ENCODE measurements at places on chromosomes 2 and 18. TPM values are rescaled to one million over a fixed set of nuclear protein-coding genes. Genes with fewer than 3 reads are reported as not detected.
A peak's percentile ranks its signal among the peaks of the same experiment; 100 is the strongest.

DNA sequence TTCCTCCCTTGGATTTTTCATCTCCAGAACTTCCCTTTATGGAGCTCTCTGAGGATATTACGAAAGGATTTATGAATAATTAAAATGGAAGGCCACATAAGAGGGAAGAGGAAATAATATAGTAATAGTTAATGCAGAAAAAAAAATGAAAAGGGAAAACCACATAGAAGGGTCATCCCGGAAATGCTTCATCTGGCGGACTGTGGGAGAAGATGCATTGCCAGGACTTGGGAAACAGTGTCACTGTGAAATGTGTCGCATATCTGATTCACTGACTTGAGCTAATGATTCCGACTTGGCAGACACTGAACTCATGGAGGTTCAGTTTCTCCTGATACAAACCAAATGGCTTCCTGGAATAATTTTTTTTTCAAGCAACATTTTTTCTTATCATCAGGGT lies 129.9 kb upstream of the RMP24 start:
- DNase-seq = no peak

DNA sequence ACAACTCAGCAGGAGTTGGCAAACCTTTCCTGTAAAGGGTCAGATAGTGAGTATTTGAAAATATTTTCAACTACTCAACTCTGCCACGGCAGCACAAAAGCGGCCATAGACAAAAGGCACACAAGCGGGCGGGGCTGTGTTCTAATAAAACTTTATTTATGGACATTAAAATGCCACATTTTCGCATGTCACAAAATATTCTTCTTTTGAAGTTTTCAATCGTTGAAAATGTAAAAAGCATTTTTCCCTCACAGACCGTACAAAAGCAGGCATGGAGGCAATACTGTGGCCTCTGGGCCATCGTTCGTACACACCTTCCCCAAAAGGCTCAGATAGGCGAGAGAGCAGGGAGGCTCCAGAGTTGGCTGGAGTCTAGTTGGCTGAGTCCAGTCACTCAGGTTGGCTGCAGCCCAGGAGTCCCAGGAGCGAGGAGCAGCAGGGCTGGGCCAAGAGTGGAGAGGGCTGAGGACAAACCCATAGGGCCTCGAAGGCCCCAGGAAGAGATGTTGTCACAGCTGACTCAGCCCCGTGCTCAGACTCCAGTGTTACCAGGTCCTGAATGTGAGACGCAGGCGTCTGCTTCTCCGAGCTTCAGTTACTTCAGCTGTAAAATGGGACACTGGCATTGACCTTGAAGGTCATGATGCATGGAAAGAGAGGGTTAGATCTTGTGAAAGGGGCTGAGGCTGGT lies 42.5 kb downstream of the SDC1 start:
- DNase-seq = no peak

DNA sequence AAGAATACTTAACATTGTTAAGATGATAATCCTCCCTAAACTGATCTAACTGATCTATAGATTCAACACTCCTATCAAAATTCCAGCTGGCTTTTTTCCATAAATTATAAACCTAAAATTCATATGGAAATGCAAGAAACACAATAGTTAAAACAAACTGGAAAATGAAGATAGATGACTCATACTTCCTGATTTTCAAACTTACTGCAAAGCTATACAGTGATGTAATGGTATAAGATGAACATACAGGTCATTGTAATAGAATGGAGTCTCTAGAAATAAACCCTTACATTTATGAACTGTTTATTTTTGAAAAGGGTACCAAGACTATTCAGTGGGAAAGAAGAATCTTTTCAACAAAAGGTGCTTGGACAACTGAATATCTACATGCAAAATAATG lies 32.3 kb downstream of the UBXN4 start:
- DNase-seq = no peak

GRCh38 chr2:196183172-196183473 lies 11.7 kb upstream of the STK17B start:
- DNase-seq = no peak

DNA sequence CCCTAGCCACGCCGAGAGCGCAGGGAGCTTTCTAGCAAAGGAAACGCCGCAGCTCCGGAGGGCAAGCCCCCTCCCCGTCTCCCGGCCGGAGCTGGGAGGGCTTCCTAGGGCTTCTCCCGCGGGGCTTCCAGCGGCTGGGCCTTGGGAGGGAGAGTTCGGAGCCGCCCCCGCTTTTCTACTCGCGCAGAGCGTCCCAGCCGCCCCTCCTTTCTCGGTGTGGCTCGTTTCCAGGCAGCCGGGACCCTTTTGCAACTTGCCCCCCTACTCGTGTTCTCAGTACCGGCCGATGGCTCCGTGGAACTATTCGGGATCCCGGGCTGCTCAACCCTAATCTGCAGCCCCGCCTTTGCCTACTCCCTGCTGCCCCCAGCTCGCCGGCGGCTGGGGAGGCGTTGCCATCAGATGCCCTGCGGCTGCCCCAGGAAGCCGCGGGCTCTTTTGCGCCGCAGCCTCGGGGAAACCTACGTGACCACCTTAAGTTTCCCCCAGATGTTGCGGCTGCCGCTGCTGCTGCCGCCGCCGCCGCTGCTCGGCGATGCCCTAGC lies 1.5 kb upstream of the NR4A2 start:
- DNase-seq = peak; percentile 81

DNA sequence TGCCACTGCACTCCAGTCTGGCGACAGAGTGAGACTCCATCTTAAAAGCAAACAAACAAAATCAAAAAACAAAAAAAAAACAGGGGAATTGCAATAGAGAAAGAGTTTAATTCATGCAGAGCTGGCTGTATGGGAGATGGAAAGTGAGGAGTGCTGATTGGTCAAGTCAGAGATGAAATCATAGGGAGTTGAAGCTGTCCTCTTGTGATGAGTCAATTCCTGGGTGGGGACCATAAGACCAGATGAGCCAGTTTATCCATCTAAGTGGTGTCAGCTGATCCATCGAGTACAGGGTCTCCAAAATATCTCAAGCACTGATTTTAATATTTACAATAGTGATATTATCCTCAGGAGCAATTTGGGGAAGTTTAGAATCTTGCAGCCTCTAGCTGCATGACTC lies 45.3 kb downstream of the FRZB start:
- no peak for DNase-seq

DNA sequence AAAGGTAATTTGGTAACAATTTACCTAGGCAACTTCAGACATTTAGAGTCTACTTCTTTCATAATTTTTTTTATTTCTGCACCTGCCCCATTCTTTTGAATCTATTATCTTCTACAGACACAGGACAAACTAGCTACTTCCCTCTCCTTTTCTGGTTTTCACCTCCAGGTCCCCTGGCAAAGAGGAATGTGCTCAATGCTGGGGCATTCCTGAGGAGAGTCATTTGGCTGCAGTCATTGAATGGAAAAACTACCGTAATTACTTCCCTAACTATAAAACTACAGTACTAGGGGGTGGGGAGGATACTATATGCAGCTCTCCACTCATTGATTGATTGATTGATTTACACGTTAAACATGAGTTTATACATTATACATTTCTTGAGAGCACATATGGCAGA lies 11.2 kb upstream of the ARHGAP28 start:
- DNase-seq = no peak

DNA sequence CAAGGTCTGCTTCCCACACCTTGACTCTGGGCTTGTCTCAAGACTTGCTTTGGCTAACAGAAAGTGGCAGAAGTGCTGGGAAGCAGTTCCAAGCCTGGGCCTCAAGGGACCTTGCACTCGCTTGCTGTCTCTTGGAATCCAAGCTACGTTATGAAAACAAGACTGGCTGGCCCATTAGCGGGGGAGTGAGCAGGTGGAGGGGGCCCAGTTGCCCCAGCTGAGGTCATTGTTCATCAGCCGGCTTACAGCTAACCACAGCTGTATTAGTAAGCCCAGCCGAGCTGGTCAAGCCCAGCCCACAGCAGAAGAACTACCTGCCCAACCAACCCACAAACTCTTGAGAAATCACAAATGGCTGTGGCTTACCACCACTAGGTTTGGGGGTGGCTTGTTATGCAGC lies 63.1 kb downstream of the MARCO start:
- no peak for DNase-seq

The IL36A gene
- total RNA-seq = not detected

The ABCB11 gene
- total RNA-seq = not detected

The LAMA1 gene
- not detected for total RNA-seq

The SLC9A4 gene
- not detected for total RNA-seq

The HRH4 gene
- 0.16 TPM for total RNA-seq

The TMEM182 gene
- total RNA-seq = 10.0 TPM

The TMEFF2 gene
- not detected for total RNA-seq

DNA sequence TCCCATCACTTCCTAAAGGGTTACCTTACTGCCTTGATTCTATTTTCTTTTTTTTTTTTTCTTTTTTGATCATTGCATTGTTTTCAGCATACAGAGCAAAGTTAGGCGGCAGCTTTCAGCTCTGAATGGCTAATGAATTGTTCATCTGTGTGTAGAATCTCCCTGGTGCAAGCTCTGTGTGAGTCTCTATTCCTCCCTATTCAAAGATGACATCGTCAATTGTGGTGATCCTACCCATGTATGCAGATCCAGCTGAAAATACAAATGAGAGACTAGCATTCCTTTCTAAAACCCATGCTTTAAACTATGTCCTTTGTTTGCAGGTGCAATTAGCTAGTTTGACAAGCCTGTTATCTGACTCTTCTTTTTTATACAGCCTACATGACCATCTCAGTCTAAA lies 539.0 kb downstream of the ARHGAP15 start:
- no peak for DNase-seq

DNA sequence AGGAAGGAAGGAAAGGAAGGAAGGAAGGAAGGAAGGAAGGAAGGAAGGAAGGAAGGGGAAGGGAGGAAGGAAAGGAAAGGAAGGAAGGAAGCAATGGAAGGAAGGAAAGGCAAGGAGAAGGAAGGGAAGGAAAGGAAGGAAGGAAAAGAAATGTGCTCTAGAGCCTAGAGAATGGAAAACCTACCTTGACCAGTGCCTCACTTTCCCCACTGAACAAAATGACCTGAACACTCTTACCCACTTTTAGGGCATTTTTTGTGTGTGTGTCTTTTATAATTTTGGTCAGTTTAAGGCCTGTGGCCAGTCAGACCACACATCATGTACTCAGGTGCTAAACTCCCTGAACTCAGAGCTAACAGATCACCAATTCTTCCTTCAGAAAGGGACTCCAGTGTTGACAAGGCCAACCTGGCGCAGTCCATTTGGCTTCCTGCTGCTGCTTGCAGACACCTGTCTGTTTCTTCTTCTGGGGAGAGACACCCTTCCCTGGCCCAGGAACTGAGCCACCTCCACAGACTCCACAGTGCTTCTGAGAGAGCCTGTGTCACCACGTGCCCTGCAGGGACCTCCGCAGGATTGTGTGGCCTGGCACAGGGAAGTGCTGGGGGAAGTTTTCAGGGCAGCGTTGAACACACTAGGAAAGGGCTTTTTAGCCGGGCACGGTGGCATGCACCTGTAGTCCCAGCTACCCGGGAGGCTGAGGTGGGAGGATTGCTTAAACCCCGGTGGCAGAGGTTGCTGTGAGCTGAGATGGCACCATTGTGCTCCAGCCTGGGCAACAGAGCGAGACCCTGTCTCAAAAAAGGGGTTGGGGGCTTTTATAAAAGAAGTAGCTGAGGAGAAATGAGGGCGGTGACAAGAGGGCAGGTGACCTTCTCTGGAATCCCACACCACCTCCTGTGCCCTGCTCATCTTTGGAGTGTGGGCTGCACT lies 57.2 kb downstream of the DDX1 start:
- no peak for DNase-seq

The SETBP1 gene
- total RNA-seq = 3.8 TPM

The PRKAG3 gene
- not detected for total RNA-seq

DNA sequence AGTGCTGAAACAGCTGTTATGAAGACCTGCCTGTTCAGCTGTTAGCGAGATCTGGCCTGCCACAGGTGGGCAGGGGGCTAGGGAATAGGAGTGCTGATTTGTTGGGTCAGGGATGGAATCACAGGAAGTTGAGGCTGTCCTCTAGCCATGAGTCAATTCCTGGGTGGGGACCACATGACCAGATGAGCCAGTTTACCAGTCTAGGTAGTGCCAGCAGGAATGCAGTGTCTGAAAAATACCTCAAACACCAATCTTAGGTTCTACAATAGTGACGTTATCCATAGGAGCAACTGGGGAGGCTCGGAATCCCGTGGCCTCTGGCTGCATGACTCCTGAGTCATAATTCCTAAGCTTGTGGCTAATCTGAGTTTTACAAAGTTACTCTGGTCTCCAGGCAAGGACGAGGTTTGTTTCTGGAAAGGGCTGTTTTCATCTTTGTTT lies 44.9 kb downstream of the DYSF start:
- DNase-seq = no peak

DNA sequence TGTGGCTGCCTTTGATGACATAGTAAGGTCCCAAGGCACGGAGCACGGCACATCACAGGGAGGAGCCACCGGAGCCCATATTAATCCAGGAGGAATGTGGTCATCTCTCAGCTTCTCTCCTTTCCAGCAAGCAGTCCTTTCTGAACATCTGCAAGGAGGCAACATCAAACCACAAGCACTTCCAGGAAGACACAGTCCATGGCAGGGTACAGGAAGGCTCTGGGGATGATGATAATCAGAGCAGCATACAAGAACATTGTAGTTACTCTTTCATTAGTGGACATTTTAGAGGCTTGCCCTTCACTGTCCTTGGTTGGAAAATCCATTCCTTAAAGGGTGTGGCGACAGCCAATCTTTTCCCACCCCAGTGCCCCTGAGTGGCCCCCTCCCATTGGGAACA lies 31.1 kb downstream of the YPEL5 start:
- DNase-seq = no peak

The ANKRD30BL gene
- total RNA-seq = not detected

DNA sequence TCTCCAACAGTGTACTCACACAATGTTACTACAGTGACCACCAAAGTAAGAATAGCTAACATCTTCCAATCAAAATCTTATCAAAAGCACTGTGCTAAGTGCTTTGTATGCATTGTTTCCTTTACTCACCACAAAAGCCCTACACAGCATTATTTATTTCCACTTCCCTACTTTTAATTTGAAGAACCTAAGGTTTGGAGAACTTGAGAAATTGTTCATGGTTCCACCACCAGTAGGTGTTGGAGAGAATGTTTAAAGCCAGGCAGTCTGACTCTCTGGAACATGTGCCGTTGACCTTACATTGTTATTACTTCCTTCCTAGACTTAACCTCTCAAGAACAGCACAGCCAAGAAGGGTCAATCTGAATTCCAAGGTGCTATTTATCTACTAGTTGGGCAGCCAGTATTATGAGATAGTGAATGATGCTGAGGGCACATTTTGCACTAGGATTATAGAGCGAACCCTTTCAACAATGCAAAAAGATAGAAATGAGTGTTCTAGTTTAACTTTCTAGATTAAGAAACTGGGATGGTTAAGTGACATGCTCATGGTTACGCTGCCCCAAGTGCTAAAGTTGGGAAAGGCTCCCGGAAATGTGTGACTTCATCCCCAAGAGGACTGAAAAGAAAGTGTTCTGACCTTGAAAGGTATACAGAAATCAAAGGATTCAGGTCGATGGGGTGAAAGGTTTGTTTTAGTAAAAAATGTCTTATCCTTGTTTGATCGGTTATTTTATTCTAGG lies 55.2 kb upstream of the FAM136A start:
- no peak for DNase-seq

Data from activated T-cell treated with anti-CD3 and anti-CD28 coated beads, Interleukin-2, amount 50 U/mL, for 72 hours (primary cell).